AG04449 (cell line): ENCODE measurements at places on chromosomes 12 and 14.
A peak's percentile ranks its signal among the peaks of the same experiment; 100 is the strongest.

DNA sequence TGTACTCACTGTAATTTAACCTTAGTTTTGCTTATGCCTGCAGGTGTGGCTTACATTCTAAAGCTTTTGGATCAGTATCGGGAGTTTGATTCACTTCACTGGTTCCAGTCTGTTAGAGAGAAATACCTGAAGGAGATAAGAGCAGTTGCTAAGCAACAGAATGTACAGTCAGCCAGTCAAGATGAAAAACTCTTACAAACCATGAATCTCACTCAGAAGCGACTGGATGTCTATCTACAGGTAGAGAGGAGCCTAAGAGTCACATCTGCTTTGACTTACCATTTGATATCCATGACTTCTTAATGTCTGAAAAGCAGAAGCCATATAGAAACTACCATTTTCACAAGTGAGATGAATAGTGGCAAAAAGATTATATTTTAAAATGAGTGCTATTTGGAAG, 56.5 kb downstream of the WASHC4 start:
- DNase-seq: no peak

- DNase-seq: no peak
Measured at GRCh38 chr14:46250113-46250703, 401.4 kb downstream of the RPL10L start.

DNA sequence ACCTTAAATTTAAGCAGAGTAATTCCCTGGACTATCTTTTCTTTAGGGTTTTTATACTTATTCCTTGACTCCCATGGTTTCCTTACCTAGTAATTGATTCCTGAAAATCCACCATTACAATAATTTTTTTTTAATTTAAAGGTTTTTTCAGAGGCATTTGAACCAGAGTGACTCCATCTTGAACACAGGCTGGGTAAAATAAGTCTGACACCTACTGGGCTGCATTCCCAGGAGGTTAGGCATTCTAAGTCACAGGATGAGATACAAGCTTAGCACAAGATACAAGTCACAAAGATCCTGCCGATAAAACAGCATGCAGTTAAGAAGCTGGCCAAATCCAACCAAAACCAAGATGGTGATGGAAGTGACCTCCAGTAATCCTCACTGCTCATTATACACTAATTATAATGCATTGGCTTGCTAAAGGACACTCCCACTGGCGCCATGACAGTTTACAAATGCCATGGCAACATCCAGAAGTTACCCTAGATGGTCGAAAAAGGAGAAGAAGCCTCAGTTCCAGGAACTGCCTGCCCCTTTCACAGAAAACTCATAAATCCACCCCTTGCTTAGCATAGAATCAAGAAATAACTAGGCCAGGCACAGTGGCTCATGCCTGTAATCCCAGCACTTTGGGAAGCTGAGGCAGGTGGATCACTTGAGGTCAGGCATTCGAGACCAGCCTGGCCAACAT, 53.6 kb downstream of the SLC25A21 start:
- no peak for DNase-seq

DNA sequence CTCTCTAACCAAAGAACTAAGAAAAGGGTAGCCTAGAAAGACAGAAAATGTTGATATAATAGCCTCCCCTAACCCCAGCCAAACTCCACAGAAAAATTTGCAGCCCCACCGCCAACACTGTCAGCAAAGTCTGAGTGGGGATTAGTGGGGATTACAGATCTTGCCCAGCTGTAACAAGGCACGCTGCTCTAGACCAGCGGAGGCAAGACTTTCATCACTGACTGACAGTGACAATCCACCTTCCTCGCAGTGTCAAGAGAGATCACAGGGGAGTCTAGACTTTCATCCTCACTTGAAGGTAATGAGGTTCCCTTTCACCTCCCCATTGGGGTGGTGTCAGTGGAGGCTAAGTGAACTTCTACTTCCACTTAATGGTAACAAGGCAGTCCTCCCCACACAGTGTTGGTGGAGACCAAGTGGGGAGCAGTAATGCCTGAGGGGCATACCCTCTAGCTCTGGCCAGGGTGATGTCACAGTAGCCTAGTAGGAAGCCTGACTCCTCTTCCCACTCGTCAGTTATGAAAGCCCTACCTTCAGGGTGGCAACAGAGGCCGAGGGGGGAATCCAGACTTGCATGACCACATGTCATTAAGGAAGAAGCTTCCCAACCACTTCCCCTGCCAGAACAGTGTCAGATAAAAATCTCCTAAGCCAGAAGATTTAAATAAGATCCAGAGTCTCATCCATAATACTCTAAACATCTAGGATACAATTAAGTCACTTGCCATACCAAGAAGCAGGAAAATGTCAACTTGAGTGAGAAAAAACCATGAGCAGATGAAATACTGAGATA, 91.7 kb upstream of the RASSF8 start:
- no peak for DNase-seq

GRCh38 chr14:22715186-22715812, 51.2 kb upstream of the OXA1L start:
- DNase-seq: no peak

DNA sequence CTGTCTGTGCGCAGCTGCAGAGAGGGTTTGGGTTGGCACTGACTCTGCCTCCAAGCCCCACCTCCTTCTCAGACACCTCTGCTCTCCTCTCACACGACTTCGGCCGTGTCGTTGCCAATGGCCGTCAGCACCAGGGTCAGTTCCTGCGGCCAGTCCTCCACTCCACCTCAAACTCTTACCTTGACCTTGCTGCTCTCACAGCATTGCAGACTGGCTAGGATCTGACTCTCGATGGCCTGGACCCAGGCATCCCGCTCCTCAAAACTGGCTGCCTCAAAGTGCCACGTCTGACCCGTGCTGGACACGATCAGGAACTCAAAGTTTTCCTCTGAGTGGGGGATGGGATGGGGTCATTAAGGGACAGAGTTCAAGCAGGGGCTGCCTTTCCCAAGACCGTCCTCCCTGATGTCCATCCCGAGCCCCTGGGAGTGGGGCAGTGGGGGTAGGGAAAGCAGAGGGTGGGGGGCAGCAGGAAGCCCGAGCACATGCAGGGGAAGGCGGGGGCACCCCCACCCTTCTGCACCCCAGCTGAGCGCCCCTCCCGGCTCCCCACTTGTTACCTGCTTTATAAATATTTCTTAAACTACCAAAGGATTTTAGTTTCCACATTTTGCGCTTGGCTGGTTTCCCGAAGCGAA, 10.7 kb downstream of the AGAP2 start:
- no peak for DNase-seq

GRCh38 chr12:118706437-118706836, 274.9 kb upstream of the SRRM4 start:
- DNase-seq: no peak

- peak; percentile 95 for DNase-seq
Measured at GRCh38 chr14:74886001-74886400, 4.3 kb downstream of the DLST start.

DNA sequence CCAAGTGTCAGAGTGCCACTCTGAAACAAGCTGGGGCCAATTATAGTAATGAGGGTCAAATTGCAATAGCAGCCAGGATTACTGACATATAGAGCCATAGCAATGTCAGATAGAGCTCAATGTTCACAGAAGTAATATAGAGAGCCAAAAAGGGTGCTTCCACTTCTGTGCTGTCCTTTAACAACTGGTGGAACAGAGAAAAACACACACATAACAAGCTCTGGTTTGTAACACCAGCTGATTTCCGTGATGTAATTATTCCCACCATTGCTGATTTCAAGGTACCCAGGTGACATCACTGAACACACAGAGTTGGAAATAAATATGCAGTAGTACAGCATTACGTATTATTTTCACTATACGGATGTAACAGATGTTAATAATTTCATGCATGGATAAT, 3.0 kb upstream of the CLEC2B start:
- no peak for DNase-seq

- no peak for DNase-seq
Measured at GRCh38 chr12:106138633-106139421, at the start of gene NUAK1. Gene NUAK1, minus strand, starts transcription at chr12:106138954. Its CDS starts 301 bp downstream, at chr12:106138653.

GRCh38 chr14:99721792-99722516, 37.9 kb downstream of the CYP46A1 start:
- no peak for DNase-seq

GRCh38 chr12:110908377-110909152, 11.8 kb downstream of the MYL2 start:
- no peak for DNase-seq

DNA sequence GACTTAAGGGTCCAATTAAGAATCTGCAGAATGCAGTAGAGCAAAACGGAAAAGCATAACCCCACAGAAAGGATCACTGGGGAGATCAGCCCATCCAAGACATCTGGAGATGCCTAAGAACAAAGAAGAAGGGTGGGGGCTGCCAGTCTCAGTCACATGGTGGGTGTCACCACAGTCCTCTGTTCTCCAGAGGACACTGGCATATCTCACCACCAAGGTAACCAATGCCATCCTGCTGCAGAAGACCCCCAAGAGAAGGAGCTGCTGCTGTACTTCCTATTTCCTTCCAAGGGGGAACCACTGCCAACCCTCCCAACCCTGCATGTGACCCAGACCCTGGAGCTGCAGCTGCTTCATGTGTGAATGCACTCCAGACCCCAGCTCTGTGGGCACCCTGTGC, 91.2 kb downstream of the PTGER2 start:
- DNase-seq: no peak

DNA sequence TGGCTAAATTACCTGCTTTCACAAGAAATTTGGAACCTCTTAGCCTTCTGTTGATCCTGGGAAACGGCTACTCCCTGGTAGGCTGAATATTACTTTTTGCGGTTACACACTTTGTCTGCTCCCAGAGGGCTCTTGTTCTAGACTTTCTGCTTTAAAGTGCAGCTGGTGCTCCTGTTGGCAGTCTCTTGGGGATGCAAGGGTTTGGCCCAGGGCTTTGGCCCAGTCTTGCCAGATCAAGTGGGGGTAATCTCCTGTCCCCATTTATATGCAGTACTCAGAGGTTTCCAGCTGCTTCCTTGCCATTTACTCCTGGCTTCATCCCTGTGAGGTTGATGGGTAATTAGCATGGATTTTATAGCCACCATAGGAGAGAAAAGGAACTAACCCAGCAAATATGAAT, 558.2 kb upstream of the MIS18BP1 start:
- no peak for DNase-seq

- no peak for DNase-seq
Measured at GRCh38 chr12:45327823-45328383, 112.0 kb downstream of the ANO6 start.

- no peak for DNase-seq
Measured at GRCh38 chr12:52268212-52268611, 6.2 kb upstream of the KRT86 start.

- no peak for DNase-seq
Measured at GRCh38 chr14:103014466-103015228, 42.7 kb downstream of the CDC42BPB start.

DNA sequence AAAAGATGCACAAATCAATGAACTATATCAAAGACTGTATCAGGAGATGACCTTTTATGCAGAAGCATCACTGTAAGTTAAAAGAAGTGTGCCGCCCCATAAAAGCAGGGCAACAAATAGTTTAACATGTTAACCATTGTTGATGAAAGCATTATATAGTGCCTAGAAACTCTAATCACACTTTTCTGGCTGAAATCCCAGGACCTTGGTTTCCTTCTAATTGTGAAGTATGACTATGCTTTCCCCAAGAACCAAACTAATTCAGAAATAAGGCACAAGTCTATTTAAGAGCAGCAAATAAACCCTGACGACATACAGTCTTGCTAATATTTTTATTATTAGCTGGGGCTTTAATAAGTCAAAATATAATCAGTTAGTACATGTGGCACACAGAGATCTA, 21.7 kb downstream of the RACGAP1 start:
- no peak for DNase-seq

- DNase-seq: peak; percentile 64
Measured at GRCh38 chr12:85076688-85077430, 40.7 kb downstream of the LRRIQ1 start.

- DNase-seq: peak; percentile 47
Measured at GRCh38 chr12:123659996-123660727, 10.8 kb upstream of the TCTN2 start.

- DNase-seq: no peak
Measured at GRCh38 chr12:129152351-129153104, 299.2 kb downstream of the GLT1D1 start.

DNA sequence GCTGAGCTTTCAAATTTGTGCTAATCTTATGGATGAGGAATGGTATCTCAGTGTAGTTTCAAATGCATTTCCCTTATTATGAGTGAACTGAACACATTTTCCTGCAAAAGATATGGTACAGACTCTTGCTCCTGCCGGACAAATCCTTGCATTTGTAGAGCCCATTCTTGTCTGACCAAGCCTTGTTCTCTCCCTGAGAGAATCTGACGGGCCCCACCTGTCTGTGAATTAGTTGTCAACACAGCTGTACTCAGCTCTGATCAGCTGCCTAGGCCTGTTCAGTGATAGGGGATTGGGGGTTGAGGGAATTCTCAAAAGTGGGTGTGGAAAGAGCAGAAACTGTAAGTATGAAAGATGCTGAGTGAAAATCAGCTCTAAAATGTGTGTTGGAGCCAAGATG, 42.8 kb upstream of the SCN8A start:
- no peak for DNase-seq

GRCh38 chr12:57893431-57894353, 47.2 kb upstream of the CTDSP2 start:
- DNase-seq: peak; percentile 78

DNA sequence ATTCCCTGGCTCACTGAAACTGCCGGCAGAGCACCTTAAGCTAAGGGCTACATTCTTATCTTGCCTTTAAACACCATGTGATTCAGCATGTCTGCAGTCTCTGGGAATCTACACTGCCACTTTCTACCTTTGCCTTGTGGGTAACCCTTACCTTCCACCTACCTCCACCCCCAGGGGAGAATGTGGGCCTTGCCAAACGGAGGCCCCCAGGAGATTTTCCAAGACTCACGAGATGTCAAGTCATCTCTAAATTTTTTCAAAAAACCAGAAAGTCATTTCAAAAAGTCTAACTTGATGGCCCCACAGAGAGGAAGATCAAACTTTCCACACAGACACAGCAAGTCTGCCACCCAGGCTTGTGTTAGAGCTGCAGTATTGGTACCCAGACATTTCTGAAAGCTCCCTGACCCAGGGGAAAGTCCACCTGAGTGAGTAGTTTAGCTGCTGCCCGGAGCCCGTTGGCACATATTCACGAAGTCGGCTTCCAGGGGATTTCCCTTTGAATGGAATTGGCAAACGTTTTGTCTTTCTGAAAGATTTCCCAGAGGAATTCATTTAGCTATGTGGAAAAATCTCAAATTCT, 4.7 kb upstream of the PSMA6 start:
- no peak for DNase-seq

DNA sequence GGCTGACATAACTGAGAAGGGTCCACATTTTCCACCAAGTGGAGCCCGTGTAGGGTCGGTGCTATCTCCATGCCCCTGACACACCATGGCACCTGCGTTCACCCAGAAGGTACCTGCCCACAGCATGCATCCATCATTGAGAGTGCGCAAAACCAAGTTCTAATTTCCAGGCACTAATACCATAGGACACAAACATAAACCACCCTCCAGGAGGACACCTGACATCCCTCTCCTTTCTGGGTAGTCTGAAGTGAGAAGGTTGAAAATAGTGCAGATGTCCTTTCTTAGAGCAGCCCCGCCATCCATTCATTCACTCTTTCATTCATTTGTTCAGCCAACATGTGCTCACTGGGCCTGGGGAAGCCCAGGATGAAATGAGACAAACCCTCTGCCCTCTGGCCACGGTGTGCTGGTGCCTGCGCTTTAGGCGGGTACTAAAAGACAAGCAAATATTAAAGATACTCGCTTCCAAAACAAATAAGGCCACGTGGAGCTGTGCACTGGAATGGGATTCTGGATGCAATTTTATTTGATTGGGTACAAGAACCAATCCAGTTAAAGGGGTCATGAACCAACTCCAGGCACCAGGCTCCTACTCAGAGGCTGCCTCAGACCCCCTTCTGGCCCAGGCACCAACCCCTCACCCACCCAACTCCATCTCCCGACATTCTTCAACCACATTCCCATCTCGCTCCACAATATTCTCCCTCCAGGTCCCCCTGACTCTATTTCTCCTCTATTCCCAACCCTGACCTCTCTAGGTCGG, 1.2 kb downstream of the TTC7B start:
- no peak for DNase-seq
